ENCODE measurements at places on chromosomes 13 and 19. TPM values are rescaled to one million over a fixed set of nuclear protein-coding genes. Genes with fewer than 3 reads are reported as not detected.

Gene ATP8B3
- 0.52 TPM for total RNA-seq

Gene HCST
- 1.6 TPM for total RNA-seq

Gene HIF3A
- 79.3 TPM for total RNA-seq

Gene STOML3
- under 0.01 TPM for total RNA-seq

Gene RGCC
- total RNA-seq: 28.2 TPM

Gene SPTBN4
- 0.52 TPM for total RNA-seq

Gene NKPD1
- total RNA-seq: not detected
